Activated CD4-positive, alpha-beta memory T cell treated with anti-CD3 and anti-CD28 coated beads, Interleukin-2, amount 10 ng/mL, durations not matched to agents 7 days and 5 days (primary cell): ENCODE measurements at places on chromosomes 4 and X.
A peak's percentile ranks its signal among the peaks of the same experiment; 100 is the strongest.

- peak; percentile 58 for DNase-seq
Observed at GRCh38 chrX:11770320-11770719, 12.3 kb downstream of the MSL3 start.

DNA sequence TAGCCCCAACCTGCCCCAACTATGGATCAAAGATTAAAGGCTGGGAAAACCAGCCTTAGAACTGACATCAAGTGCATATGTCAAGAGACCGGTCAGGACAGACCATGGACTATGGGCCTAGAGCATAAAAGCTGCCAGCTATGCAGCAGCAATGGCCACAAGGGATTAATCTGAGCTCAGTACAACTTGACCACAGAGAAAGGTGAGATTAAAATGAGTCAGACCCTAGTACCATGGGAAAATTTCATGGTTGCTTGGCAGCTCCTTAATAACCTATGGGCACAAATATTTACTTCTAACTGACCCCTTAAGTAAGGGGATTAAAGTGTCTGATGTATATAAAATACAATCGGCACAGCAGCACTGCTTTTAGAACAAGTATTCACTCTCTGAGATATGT lies 54.4 kb downstream of the CBR4 start:
- DNase-seq = no peak

- no peak for DNase-seq
Observed at GRCh38 chrX:153474266-153474665, 3.9 kb upstream of the HAUS7 start.

DNA sequence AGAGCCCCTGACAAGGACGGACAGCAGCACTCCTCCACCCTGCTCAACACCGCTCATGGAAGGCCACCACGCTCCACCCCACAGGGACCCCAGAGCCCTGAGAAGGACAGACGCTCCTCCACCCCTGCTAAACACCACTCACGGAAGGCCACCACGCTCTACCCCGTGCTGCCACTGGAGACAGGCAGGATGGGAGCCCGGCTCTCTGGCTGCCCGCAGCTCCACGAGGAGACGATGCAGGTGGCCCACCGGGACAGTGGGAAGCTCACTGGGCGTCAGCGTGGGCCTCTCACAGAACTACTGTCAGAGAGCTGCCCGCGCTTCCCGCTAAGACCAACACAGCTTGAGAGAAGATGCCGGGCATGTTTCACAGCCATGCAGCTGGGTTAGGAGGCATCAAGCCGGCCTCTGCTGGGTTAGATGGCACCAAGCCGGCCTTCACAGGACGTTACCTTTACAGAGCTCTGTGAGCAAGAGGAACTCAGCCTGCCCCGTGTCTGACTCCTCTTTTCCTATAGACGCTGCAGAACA lies 20.8 kb downstream of the GAK start:
- no peak for DNase-seq

DNA sequence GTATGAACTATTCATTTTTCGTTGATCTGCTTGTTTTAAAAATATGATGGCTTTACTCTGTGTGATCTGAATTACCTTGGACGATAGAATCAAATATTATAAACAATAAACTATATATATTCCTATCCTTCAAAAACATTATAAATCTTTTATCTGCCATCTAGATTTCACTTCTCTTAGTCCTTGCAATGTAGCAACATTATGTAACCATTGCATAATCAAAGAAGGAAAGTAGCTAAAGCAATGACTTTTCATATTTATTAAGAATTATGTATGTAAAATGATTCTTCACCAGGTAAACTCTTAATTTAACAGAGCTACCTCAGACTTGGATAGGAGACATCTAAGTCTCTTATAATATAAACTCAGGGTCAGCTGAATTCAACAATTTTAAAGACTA lies 210.5 kb downstream of the ADAMTS3 start:
- DNase-seq = no peak

- no peak for DNase-seq
Observed at GRCh38 chr4:134747108-134747805, 545.7 kb upstream of the PABPC4L start.

DNA sequence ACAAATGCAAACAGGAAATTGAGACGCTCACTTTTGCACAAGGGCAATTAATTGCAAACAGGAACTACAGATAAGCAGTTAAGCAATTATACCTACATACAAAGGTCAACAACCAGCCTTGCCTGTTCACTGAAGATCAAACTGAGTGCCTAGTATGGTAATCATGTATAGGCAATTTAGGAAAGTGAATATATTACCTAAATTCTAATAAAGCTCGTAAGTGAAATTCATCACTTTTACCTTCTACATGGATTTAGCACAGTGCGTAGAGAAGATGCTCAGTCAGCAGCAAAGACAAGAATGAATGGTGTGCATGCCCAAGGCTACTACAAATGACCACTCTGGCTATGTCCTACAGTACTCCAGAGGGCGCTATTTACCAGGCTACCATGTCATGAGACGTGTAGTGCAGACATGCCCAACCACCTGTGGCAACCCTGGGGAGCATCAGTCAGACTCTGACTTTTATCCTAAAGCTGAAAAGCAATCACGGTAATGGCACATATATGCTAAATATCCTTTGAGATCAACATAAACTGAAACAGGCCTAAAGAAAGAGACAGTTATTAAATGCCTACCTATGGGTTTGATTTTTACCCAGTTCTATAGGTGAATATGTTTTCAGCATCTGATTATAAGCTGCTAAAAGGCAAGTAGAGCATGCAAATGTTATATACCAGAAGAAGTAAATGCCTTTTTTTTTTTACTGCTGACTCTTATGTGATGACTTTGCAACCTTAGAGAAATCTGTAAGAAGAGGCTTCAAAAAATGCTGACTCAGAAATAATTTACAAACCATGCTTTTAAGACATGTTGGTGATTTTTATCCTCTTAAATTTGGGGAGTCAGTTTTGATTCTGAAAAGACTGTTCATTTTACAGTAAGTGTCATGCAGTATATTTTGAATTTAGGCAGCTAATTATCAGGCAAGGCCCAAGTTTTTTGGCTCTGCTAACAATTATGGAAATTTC lies 178.0 kb downstream of the PPP3CA start:
- DNase-seq = peak; percentile 65

GRCh38 chr4:187069398-187069797 lies 345.7 kb upstream of the FAT1 start:
- DNase-seq = no peak
